ENCODE measurements at places on chromosomes 7 and 10.

DNA sequence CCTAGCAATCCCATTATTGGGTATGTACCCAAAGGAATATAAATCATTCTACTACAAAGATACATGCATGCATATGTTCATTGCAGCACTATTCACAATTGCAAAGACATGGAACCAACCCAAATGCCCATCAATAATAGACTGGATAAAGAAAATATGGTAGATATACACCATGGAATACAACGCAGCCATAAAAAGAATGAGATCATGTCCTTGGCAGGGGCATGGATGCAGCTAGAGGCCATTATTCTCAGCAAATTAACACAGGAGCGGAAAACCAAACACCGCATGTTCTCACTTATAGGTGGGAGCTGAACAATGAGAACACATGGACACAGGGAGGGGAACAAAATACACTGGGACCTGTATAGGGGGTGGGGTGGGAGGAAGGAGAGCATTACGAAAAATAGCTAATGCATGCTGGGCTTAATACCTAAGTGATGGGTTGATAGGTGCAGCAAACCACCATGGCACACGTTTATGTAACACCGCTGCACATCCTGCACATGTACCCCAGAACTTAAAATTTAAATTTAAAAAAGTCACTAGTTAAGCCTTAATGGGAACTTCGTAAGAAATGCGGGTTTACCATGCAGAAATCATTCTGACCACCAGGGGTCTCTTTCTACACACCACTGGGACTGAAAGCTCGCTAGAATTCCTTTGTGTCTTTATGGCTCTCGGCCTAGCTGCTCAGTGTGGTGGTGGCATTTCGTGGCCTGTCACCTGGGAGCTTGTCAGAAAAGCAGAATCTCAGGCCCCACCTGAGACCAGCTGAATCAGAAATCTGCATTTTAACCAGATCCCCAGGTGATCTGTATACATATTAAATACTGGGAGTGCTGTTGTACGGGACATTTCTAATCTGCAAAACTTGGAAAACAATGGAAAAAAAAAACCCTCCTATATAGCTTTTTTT is 9.5 kb downstream of the ANKRD1 start:
- DNase-seq = peak; percentile 33

DNA sequence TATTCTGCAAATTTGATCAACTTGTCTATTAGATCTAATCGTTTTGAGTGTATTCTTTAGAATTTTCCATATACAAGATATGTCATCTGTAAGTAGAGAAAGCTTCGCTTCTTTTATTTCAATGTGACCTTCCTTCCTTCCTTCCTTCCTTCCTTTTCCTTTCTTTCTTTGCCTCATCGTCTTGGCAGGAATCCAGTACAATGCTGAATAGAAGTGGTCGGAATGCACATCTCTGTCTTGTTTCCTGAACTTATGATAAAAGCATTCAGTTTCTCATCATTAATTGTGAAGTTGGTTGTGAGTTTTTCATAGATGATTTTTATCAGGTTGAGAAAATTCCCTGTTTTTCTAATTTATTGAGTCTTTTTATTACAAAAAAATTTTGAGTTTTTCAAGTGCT is 300.7 kb upstream of the ZNF32 start:
- DNase-seq = no peak

- no peak for DNase-seq
These were observed 46.3 kb downstream of the MYOF start for GRCh38 chr10:93435621-93436397.

DNA sequence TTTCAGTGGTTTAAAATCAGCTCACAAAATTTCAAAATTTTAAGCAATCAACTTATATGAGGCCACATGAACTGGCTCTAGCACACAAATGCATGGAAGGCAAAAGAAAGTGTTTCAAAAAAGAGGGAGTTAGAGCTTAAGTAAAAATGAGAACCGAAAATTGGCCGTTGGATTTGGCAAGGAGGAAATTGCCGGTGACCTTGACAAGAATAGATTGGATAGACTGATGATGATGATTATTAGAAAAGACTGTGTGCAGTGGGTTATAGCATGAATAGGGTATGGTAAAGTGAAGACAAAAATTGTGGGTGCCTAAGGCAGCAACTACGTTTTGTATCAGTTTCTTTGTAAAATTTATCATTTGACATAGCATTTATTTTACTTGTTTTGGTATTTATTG is 175.7 kb downstream of the SEMA3D start:
- no peak for DNase-seq

- DNase-seq = no peak
These were observed 246.4 kb downstream of the GATA3 start for GRCh38 chr10:8300925-8301324.

GRCh38 chr7:128801003-128801402 is 9.2 kb downstream of the CCDC136 start:
- no peak for DNase-seq

- no peak for DNase-seq
These were observed 769.3 kb downstream of the KCNMA1 start for GRCh38 chr10:76868098-76868977.

DNA sequence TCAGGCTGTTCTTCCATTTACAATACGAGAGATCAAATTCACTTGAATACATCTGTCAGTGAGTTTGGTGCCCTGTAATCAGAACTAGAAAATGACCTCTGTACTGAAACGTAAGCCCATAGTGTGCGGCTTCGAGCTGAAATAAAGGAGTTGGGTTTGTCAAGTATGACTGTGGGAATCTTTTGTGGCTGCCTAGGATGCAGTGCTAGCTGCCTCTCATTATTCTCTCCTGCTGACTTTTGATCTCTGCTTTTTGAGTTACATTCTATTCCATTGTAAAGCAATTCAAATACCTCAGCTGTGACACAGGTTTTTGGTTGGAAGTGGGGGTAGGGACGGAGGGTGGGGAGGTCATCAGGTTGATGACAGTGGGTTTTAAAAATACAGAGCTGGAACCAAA is 40.4 kb downstream of the ICA1 start:
- DNase-seq = no peak

DNA sequence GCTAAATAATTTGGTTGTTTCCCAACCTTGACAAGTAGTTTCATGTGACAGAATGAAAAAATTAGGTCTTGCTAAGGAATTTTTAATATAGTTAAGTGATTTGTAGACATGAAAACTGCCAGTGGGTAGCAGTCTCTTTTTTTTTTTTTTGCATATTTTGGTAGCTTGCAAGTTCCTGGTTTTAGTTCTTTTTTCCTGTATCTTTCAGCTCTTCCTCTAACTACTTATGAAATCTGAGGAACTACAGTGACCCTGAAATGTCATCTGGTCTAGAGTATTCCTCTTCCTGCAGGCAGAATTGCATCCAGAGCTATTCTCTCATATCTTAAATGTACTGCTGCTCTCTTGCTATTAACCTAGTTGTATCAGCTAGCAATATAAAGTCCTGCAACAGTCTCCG is 160.4 kb downstream of the HDAC9 start:
- DNase-seq = no peak

DNA sequence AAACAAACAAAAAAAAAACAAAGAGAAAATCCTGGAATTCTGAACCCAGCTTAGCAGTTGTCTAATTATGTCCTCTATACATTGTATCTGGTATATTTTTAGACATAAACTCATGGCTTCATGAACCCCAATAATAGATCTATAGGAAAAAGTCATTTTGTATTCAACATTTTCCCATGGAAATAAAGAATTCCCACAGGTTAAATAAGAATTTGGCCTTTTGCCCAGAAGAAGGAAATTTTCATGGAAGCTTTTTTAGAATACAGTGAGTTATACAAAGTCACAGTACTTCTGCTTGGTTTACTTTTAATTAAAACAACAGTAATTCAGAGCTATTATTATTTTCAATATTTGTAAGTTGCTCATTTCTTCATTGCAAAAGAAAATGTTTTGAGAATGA is 2.1 kb upstream of the PRKG1 start:
- DNase-seq = no peak

DNA sequence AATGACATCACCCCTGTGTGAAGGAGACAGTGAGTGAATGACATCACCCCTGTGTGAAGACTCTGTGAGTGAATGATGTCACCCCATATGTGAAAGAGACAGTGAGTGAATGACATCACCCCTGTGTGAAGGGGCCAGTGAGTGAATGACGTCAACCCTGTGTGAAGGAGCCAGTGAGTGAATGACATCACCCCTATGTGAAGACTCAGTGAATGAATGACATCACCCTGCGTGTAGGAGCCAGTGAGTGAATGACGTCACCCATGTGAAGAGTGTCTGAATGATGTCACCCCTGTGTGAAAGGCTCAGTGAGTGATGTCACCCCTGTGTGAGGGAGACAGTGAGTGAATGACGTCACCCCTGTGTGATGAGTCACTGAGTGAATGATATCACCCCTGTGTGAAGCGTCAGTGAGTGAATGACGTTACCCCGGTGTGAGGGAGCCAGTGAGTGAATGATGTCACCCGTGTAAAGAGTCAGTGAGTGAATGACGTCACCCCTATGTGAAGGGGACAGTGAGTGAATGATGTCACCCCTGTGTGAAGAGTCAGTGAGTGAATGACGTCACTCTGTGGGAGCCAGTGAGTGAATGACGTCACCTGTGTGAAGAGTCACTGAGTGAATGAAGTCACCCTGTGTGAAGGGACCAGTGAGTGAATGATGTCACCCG is 478.1 kb downstream of the PTPRN2 start:
- DNase-seq = no peak

- DNase-seq = no peak
These were observed 32.9 kb upstream of the PCBD1 start for GRCh38 chr10:70921285-70921684.

GRCh38 chr10:81179324-81179723 is 641.6 kb downstream of the SH2D4B start:
- DNase-seq = no peak

GRCh38 chr7:128203710-128204214 is 37.3 kb upstream of the LEP start:
- DNase-seq = no peak

- no peak for DNase-seq
These were observed 34.2 kb downstream of the SRI start for GRCh38 chr7:88185650-88186049.

DNA sequence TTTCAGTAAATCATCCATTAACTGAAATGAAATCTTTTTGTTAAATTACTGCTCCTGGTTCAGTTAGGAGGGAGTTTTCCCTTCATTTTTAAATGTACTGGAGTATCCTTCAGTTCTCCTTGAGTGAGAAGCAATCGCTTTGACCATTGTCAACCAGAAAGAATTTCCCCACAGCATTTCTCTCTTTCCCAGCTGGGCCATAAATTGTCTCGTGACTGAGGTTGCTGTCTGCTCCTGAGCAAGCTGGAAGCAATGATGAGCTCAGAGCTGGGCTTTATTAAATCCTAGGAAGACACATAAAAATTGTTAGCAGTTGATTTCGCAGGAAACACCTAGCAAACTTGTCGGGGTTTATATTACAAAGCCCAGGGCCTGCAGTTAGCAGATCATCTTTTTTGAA is 102.0 kb upstream of the INSYN2A start:
- DNase-seq = no peak

GRCh38 chr10:32411797-32412498 is 34.0 kb upstream of the CCDC7 start:
- DNase-seq = no peak

DNA sequence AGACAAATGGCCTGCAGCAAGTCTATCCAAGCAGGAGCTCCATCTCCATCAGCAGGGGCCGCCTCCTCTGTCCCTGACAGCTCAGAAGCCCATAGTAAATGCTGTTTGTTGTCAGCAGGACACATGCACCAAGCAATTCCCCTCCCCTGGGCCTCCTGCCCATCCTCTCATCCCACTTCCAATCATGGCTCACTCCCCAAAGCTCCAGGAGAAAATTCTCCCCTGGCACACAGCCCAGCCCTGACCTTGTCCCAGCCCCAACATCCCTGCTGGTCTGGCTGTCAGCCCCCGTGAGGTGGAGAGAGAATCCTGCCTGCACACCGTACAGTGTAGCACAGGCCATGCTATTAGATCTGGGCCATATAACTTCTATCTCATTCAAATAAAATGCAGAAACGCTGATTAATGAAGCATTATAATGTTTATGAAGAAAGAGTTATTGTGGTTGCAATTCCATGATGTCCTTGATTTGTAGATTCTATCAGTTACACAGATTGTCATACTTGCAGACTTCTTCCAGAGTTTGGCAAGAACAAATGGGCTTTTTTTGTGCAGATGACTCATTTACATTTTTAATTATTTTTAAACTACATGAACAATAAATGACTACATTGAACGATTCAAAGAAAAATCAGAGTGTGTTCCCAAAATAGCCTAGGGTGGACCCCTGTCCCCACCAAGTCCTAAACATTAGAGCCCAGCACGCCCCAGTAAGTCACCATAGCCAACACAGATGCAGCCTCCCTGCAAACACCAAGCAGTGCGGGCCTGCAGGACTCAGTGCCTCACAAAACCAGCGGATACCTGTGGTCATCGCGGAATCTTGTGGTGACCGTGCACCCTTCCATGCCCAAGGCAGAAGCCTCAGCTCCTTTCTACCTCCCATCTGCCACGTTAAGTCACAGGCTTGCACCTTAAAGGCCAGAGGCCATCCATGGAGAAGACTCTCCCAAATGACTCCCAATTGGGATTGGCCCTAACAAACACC is 70.1 kb downstream of the COBL start:
- DNase-seq = no peak

GRCh38 chr7:36272567-36273269 is 116.9 kb upstream of the ANLN start:
- no peak for DNase-seq

- DNase-seq = no peak
These were observed 214.2 kb downstream of the ZNF248 start for GRCh38 chr10:37643187-37643586.

DNA sequence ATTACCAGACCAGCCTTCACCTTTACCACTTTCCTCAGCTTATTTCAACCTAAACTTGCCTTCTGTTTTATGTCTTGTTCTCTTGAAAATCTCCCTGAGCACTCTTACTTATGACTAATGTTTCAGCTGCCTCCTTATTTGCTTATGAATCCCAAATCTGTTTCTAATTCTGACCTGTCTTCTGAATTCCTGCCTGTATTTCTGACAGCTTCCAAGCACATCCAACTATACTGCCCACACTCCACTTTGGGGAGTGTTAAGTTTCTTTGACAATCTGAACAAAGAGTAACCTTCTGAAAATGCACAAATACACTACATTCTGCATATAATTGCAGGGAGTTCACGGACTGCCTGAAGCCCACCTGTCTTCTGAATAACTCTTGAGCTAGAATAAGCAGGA is 48.7 kb downstream of the ARMC3 start:
- no peak for DNase-seq

DNA sequence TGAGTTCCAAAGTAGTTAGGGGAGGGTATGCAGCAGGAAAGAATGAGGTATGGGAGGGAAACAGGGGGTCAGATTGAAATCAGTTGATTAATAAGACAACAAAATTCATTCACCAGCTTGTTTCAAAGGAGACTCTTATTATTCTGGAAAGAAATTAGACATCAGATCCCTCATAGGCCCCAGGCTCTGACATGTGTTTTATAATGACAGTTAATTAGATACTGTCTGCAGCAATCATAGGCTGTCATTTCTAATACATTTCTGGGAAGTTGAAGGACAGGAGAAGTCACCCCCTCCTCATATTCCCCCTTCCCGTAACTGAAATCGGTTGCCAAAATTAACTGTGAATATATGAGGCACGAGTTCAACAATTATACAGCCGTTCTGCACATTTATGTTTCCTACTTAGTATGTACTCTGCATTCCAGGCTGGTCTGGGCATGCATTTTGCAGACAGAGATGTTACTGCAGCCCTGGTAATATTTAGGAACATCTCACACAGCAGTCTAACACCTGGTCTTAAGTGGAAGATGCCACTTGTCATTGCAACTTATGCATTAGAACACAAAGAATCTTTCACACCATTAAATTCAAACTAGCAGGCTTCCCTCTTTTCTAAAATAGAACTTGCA is 355.2 kb upstream of the LRGUK start:
- DNase-seq = no peak

All from activated gamma-delta T cell treated with Interleukin-2 at 50 U/mL for 16 hours (primary cell).